ENCODE measurements at places on chromosomes 2 and 18.

GRCh38 chr2:23695890-23696751 lies 230.8 kb downstream of the ATAD2B start:
- no peak for DNase-seq

DNA sequence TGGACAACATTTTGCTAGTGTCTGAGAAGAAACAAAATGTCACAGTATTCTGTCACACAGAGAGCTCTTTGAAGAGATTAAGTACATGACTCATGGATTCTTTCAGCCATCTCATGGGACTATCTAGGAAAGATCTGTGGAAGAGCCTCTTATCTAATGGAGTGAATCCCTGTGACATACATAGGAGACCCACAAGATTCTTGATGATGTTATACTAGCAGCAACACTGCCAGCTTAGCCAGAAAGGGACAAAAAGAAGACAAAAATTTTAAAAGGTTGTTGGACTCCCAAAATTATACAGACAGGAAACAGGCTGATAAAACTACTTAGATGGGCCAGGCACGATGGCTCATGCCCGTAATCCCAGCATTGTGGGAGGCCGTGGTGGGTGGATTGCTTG lies 143.3 kb upstream of the MGAT5 start:
- DNase-seq = no peak

- no peak for DNase-seq
Observed at GRCh38 chr18:3584897-3585460, 135.0 kb downstream of the TGIF1 start.

- no peak for DNase-seq
Observed at GRCh38 chr18:22778996-22779395, 154.1 kb upstream of the RBBP8 start.

DNA sequence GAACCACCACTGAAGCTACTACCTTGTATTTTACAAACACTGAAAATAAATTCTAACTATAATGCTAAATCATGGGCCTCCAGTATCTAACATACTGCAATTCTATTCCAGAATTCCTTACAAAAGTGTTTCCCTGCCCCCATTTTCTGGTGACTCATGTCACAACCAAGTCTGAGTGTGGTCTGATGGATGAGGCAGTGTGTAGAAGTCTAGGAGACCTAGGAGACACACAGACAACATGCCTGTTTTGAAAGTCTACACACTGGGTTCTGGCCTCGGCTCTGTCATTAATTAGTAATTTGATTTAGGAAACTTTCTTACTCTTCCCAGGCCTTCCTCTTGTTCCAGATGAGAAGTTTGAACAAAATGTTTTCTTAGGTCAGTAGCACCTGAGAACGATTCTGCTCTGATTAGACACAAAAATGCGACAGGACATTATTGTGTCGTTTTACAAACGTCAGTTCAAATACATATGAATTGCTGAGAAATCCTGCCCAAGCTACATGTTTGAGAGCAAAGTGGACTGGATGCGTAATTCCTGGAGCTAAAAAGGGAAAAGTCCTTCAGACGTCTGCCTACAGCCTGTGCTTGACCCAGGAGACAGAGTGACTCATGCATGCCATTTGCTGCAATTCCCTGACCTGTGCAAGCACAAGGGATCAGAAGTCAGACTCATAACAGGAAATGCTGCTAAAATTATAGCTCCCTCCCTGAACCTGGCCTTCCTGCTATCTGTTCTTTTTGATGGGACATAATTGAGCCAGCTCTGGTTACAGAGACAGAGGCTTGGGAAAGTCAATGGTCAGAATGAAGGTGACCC lies 494.4 kb downstream of the SOX11 start:
- DNase-seq = peak; percentile 84

DNA sequence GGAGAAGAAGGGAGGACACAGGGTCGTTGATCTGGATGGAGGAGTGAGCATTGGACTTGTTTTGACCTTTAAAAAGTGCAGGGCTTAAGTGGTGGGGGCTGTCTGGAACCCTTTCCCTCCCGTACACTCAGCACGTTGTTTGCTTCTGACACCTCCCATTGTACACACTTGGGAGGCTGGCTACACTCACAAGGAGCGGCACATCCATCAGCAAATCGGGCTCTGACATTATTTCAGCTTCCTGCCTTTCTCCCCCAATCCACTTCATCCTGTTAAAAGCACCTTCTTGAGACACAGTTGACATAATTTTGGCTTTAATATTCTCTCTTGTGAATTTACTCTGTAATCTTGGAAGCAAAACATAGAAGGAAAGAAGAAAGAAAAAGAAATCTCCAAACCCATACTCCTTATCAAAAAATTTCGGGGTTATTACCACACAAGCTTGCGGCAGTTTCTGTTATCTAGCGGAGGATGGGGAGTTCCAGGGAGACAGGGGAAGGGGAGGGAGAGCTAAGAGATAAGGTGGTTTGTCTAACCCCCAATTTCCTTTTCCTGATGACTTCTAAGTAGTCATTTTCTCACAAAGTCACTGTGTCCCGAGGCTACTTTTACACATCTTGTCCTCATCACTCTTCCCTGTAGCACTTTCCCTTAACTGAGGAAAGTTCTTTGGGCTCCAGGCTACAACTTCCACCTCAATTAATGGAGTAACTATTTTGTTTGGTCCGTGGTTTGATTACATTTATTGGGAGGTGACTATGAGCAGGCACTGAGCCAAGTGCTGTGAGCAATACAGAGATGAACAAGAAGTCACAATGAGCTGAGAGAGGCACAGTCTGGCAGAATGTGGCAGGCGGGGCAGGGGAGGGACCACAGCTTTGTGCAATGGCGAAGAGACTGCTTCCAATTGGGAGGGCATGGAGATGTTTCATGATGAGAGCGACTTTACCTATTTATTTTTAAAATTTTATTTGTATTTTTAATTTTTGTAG lies 240.1 kb upstream of the MEX3C start:
- no peak for DNase-seq

DNA sequence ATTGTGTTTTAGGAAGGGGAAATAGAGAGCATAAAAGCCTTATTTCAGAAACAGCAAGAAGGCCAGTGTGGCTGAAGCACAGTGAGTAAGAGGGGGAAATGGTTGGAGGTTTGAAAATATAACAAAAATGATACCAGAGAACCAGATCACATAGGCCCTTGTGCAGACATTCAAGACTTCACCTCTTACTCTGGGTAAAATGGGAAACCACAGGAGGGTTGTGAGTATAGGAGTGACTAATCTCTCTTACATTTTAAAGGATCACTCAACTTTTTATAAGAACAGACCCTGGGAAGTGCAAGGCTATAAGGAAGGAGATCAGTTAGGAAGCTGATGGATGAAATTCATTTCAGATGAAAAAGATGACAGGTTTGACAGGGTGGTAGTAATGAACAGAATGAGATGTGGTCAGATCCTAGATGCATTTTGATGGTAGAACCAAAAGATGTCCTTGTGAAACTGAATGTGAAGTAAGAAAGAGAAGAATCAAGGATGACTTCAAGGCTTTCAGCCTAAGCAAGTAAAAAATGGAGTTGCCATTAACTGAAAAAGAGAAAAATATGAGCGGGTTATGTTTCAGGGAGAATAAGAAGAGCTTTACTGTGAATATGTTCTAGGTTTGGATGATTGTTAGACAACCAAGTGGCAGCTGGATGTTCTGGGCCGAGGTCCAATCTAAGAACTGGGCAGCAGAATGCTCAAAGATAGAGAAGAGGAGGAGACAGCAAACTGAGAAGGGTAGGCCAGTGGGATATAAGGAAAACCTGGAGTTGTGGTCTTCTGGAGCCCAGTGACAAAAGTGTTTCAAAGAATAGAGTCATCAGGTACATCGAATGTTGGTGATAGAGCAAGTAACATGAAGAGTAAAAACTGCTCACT lies 65.1 kb downstream of the USP40 start:
- DNase-seq = peak; percentile 70

DNA sequence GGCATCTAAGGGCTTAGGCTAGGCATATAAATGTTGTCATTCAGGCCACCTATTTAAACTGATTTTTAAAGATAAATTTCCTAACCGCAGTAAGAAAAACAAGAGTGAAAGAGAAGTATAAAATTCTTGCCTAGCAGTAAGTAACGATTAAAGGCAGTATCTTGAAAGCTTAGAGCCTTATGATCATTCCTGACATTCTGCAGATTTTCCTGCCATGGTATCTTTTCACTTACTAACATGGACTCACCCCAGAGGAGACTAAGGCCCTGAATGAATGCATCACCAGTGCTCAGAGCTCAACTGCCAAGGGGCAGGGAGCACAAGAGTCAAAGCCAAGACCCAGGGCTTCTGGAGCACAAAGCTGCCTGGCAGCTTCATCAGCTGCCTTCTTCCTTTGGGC lies 133.1 kb downstream of the GCA start:
- no peak for DNase-seq

GRCh38 chr2:64751286-64752260 lies 97.9 kb upstream of the SERTAD2 start:
- peak; percentile 51 for DNase-seq

All from fibroblast of skin of back (primary cell).